Motor neuron (in vitro differentiated cells): ENCODE measurements at places on chromosomes 6 and 20. TPM values are rescaled to one million over a fixed set of nuclear protein-coding genes. Genes with fewer than 3 reads are reported as not detected.

The AKAP12 gene
- total RNA-seq: 281 and 473 TPM in 2 replicates

The FRK gene
- 0.13 and 0.14 TPM in 2 replicates for total RNA-seq

DNA sequence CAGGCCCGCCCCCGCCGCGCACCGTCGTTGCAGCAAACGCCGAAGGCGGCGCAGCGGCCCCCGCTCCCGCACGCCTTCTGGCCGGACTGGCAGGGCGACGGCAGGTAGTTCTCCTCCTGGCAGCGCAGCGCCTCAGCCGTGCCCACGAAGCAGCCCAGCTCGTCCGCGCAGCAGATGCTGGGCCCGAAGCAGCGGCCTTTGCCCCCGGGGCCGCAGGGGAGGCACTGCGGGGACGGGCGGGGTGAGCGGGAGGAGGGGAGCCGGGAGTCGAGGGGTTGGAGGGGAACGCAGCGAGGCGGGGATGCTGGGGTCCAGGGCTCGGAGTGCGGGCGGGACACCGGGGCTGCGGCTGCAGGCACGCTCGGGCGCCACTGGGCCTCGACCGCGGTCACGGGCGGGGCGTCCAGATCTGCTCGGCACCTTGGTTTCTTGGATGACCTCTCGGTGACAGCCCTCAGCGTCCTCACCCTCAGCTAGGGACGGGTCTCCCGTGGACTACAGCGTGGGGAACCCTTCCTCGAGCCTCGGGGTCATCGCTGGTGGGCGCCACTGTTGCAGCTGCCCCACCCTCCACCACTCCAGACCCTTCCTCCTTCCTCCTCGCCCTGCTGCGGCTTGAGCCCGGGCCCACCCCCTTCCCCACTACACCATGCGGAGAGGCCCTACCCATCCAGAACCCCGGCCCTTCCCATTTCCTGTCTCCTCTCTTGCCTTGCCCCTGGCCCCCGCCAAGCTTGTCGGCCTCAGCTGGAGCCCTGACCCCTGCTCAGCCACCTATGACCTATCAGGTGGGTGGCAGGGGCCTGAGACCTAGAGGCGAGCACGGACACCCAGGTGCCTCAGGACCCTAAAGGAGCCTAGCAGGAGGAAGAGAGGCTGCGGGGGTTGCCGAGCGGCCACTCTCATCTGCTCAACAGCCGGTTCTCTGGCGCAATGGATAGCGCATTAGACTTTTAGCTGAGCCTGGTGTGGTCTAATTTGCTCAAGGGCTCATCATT lies 1.3 kb downstream of the AVP start:
- peak; percentile 59 for ATAC-seq

The BANF2 gene
- not detected in 2 replicates for total RNA-seq

DNA sequence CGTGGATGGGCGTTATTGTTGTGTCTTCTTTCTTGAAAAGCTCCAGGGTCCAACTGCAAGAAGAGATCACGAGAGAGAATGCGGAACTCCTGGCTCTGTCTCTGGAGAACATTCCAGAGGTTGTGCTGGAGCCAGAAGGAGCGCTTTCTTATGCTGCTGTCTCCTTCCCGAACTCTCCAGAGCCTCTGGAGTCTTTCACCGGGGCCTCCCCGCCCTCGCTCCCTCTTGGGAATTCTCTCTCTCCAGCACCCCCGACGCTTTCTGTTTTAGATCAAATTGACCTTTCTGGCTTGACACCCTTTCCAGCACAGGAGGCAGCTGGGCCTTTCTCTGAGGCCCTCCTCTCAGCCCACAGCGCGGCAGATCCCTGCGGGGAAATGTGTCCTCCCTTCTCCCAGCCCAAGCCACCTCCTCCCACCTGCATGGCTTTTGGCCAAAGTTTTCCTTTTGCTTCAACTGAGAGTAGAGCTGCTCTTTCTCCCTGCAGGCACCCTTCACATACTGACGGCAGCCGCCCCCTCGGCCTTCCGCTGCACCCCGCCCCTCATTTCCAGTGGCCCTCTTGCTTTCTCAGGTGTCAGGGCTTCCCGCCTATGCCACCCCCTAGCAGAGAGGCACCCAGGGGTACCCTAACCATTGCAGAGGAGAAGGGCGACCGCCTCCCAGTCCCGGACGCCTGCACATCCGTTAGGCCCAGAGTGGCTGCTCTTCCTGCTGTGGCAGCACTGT lies 6.6 kb upstream of the CCR6 start:
- no peak for ATAC-seq

The KCNB1 gene
- 5.3 and 11.3 TPM in 2 replicates for total RNA-seq

DNA sequence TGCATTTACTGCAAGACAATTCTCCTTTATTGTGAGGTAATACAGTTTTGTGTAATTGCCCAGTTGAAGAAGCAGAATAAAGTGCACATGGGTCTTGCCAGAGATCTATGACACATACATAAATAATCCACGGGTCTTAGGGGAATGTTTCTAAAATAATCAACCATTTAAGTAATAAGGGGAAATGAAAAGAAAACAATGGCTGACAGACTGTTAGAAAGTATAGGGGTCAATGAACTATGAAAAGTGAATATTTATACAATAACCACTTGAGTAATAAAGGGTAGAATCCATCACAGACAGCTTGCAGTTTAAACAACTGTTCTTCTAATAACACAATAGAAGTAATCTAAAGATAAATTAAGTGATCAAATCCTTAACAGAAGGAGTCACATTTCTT lies 477.2 kb downstream of the EYS start:
- ATAC-seq: peak; percentile 88

DNA sequence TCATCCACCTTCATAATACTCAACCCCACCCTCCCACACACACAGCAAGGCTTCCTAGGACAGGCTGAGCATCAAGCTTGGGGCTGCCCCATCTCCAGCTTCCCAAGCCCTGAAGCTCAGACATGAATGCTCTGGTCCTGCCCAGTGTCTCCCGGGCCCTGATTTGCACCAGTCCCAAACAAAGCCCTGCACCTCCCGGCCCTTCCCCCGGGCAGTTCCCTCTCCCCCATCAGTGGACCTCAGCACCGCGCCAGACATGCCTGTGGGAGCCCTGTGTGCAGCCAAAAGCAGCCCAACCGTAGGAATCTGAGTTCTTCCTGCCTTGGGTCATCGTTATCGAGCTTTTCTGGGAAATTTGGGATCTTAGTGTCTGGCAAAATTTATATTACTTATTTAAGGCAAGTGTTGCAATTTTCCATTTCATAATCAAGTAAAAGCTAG lies 63.5 kb downstream of the THBS2 start:
- no peak for ATAC-seq

The MYL9 gene
- total RNA-seq: 21.8 and 29.2 TPM in 2 replicates

DNA sequence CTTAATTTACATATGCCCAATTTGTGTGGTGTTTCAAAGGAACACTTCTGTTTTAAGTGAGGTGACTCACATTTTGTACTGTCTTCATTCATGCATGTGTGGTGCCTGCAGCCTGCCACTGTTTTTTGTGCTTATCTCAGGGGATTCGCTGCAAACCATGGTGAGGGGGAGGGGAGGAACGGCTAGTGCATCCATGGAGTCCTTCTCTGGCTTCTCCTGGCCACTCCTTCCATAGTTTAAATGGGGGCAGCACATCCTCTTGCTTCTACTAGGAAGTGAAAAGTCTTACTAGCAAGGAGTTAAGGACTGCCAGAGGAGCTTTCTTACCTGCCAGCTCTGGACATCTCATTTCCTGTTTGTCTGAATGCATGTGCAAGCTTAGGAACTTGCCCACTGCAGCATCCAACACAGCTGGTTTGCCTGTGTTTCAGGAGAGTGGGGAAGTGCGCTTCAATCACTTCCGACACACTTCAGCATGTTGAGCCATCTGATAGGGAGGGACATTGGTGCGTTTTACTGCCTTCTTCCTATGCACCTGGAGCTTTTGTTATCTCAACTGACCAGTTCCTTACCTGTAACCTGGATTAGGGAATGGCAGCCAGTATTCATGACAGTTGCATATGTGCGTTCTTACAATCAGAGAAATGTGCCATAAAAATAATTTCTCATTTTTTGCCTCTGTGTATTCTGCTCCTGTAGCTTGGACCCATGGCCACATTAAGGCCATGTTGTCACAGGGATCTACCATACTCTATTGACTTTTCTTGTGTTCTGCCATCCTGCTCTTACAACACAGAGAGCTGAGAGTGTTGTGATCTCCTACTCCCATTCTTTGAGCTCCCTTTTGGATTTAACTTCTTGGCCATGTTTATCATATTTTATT lies 211.3 kb downstream of the ARID1B start:
- ATAC-seq: peak; percentile 91

DNA sequence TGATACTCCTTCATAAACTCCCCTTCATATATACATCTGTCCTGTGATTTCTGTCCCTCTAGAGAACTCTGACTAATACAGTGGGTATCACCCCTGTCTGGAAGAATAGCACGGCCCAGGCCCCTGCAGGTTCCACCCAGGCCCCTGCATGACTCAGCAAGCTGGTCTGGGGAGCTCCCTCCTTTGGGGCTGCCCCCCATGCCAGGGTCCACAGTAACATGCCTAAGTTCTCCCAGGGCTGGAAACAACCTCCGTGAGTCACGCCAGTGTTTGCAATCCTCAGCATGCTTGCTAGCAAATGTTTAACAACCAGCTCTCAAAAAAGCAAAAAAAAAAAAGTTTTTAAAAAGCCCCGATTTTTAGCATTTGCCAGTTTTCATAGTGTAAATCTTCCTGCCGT lies 134.3 kb upstream of the CDH4 start:
- ATAC-seq: no peak

DNA sequence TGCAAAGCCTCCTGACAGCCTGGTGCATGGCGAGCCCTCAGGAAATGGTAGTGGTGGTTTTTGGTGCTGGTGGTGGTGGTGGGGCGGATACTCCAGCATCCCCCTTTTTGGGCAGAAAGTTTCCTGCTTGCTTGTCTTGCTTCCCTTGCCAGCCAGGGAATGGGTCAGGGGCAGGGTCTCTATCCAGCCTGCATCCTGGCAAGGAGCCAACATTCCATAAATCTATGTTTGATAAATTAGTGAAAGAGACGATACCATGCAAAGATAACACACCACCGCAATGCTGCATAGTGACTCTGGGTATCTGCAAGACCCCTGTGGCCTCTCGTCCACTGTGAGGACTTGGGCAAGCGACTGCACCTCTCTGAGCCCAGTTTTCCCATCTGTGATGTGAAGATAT lies 246.2 kb downstream of the LRFN2 start:
- no peak for ATAC-seq

GRCh38 chr6:159075506-159076228 lies 30.9 kb upstream of the TAGAP start:
- no peak for ATAC-seq

GRCh38 chr20:57785061-57785460 lies 75.2 kb upstream of the PMEPA1 start:
- ATAC-seq: no peak

DNA sequence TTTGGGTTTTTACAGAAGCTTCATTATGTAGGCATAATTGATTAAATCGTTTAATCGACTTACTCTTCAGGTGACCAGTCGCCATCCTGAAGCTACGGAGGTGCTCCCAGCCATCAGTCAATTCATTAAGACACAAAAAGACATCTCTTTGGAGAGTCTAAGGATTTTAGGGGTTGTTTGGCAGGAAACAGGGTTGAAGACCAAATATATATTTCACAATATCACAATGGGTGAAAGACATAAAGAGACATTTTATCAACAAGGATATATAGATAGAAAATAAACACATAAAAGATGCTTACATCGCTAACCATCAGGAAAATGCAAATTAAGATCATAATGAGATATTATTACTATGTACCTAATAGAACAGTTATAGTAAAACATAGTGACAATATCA lies 104.0 kb upstream of the SIRPG start:
- no peak for ATAC-seq

DNA sequence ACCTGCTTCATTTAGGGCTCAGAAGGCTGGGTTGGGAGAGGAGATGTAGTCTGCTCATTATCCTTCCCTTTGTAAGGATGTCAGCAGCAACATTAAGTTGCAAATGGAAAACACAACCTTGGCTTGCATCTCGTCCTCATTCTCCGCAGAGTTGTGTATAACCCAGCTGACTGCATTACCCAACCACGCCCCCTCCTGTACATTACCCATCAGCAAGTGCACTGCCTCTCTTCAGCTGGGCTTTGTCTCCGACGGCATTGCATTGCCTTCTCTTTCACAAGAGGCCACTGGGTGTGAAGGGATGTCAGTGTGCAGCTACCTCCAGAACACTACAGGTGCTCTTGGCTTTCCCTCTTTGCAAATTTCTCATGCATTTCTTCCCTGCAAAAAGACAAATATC lies 128.7 kb upstream of the TSHZ2 start:
- ATAC-seq: no peak

The NFATC2 gene
- total RNA-seq: 0.18 and 0.33 TPM in 2 replicates

GRCh38 chr6:111105578-111105977 lies 18.3 kb downstream of the SLC16A10 start:
- ATAC-seq: peak; percentile 93

DNA sequence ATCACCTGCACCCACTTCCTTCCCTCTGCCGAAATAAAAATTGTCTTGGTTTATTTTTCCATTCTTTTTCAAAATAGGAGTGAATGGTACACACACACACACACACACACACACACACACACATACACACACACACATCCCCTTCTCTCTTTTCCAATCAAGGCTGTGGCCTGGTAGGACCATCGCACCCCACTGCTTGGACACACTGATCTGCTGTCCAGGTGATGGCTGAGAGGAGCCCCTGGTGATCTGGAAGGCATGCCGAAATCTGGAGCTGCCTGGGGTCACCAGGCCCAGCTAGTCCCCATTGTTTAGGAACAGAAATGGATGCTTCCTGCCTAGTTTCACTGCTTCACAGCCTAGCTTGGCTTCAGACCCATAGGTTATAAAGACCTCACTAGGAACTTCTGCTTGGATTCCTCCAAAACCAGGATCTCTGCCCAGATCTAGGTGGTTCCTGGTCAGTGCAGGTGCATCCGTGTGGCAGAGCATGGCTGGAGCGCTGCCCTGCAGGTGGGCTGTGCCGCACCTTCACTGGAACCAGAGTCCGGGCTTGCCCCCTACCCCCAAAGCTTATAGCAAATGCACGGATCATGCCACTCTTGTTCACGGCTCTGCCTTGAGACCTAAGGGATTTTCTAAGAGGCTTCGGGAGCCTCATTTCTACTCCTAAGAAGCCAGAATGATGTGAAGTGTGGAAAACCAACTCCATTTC lies 42.9 kb upstream of the DACT2 start:
- no peak for ATAC-seq

- ATAC-seq: no peak
Observed at GRCh38 chr20:23349338-23350195, 1.0 kb upstream of the NXT1 start.

- ATAC-seq: no peak
Observed at GRCh38 chr20:11111191-11111590, 437.4 kb upstream of the JAG1 start.

- ATAC-seq: no peak
Observed at GRCh38 chr6:49468042-49468441, 4.9 kb downstream of the CENPQ start.

DNA sequence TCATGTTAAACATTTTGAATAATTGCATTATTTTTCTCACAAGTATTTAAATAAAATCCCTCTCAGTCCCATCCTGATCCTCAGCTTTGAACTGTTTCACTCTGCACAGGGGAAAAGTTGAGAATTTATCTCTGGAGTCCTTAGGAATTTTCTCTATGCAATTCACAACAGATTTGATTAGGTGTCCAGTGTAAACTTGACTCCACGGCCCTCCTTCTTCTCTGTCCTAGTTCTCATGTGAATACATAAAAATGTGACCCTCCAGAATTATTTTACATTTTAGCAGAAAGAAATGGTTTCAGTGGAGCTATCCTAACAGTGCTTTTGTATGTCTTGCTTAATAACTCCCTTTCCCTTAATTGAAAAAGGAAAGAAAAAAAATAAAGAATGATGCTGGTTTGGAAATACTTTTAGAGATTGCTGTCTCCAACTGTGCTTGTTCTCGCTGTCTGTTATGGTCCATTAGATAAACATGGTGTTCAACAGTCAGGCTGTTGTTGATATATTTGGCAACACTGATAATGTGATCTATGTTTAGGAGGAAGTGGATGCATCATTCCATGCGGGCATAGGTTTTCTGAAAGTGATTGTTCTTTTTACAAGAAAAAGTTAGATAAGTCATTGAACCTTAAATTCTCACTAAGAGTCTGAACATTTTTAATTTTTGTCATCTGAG lies 599.4 kb upstream of the CITED2 start:
- no peak for ATAC-seq
